ENCODE measurements at places on chromosomes 11 and 22.

GRCh38 chr11:36326524-36327419, 30.7 kb downstream of the PRR5L start:
- H3K4me3 ChIP-seq: no peak overlapping the region
- H3K36me3 ChIP-seq: no peaks in the 10 kb centered on the region
- DNase-seq: no peak
- no peak overlapping the region for H3K27ac ChIP-seq

- H3K36me3 ChIP-seq: peaks cover 4% of the 10 kb centered on the region
- peak; percentile 51 for DNase-seq
- H3K27me3 ChIP-seq: no peaks in the 10 kb centered on the region
- H3K4me1 ChIP-seq: peaks cover 10% of the 10 kb centered on the region
- H3K27ac ChIP-seq: no peak overlapping the region
- H3K4me3 ChIP-seq: no peak overlapping the region
Measured at GRCh38 chr11:44110231-44110679, 14.8 kb downstream of the EXT2 start.

DNA sequence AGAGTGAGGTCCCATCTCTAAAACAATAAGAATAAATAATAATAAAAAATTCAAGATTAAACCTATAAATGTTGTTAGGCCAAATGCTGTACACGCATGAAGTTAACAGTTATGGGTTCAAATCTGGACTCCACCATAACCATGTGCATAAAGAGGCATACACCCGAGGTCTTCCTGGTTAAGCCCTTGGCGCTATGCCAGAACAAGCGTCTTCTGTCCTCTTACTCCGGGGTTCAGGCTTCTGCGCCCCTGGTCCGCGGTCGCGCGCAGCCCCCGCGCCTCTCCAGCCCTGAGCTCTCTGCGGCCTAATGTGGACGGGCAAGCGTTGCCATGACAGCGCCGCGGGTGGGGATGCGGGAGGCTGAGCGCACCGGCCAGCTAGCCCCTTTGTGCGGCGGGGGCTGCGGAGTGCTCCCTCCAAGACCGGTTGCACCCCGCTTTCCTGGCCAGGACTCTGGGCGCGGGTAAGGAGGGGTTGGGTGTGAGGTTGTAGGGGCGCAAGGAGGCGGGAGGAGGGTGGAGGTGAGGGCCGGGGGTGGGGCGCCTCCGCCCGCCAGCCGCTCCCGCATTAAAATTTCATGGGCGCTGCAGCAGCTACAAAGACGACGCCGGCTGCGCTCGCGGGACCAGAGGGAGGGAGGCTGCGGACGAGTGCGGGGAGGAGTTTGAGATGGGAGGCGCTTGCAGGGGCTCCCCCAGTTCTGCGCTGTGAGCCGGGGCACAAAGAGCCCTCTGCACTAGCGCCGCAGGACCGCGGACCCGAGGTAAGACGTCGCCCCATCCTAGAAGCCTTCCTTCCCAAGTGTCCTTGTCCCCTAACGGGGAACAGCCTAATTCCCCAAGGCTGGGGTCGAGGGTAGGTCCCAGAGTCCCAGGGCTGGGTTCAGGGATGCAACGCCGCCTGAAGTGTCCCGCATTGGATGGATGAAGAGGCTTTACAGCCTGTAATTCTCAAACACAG, at the start of gene MIAT:
TSS of gene MIAT (plus strand) at position 698 of the 961 bp plus-strand sequence.
- H3K4me1 ChIP-seq: peaks cover 10% of the 10 kb centered on the region
- H3K4me3 ChIP-seq: peak within 1 kb of the TSS; percentile 59
- H3K27me3 ChIP-seq: peaks cover 45% of the 10 kb centered on the region
- H3K36me3 ChIP-seq: no peaks in the 10 kb centered on the region
- no peak within 1 kb of the TSS for H3K27ac ChIP-seq

- no peak for DNase-seq
- H3K36me3 ChIP-seq: no peaks in the 10 kb centered on the region
- no peak overlapping the region for H3K4me3 ChIP-seq
- H3K4me1 ChIP-seq: no peaks in the 10 kb centered on the region
- no peak overlapping the region for H3K27ac ChIP-seq
Measured at GRCh38 chr22:50723991-50724390, 14.0 kb upstream of the ACR start.

- no peaks in the 10 kb centered on the region for H3K27me3 ChIP-seq
- H3K27ac ChIP-seq: peak within 1 kb of the TSS; percentile 56
- H3K4me3 ChIP-seq: peak within 1 kb of the TSS; percentile 92
Measured at GRCh38 chr11:68038718-68039525, at the start of gene TCIRG1. Gene TCIRG1 (plus strand): TSS chr11:68039025. CDS start chr11:68041272, 2,247 bp downstream.

DNA sequence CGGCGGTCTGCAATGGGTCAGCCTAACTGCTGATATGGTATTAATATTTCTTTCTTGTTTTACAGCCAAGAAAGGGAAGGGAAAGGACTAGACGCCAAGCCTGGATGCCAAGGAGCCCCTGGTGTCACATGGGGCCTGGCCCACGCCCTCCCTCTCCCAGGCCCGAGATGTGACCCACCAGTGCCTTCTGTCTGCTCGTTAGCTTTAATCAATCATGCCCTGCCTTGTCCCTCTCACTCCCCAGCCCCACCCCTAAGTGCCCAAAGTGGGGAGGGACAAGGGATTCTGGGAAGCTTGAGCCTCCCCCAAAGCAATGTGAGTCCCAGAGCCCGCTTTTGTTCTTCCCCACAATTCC, 1.9 kb downstream of the MDK start:
- H3K36me3 ChIP-seq: no peaks in the 10 kb centered on the region
- no peaks in the 10 kb centered on the region for H3K27me3 ChIP-seq
- no peaks in the 10 kb centered on the region for H3K4me1 ChIP-seq

GRCh38 chr11:3781423-3781822, 15.9 kb downstream of the NUP98 start:
- peaks cover 34% of the 10 kb centered on the region for H3K36me3 ChIP-seq
- H3K4me3 ChIP-seq: peak overlapping the region; percentile 4
- H3K27me3 ChIP-seq: no peaks in the 10 kb centered on the region
- DNase-seq: peak; percentile 70

- H3K27ac ChIP-seq: no peak overlapping the region
- no peaks in the 10 kb centered on the region for H3K27me3 ChIP-seq
- H3K4me3 ChIP-seq: no peak overlapping the region
- H3K4me1 ChIP-seq: no peaks in the 10 kb centered on the region
Measured at GRCh38 chr11:112670806-112671570, 290.2 kb upstream of the NCAM1 start.

- DNase-seq: no peak
- H3K27ac ChIP-seq: no peak overlapping the region
- H3K27me3 ChIP-seq: no peaks in the 10 kb centered on the region
- no peak overlapping the region for H3K4me3 ChIP-seq
- H3K4me1 ChIP-seq: no peaks in the 10 kb centered on the region
Measured at GRCh38 chr11:116906479-116906878, 69.1 kb upstream of the APOA1 start.

- peak; percentile 50 for DNase-seq
- H3K4me3 ChIP-seq: peak overlapping the region; percentile 78
- H3K4me1 ChIP-seq: peaks cover 19% of the 10 kb centered on the region
- peak overlapping the region; percentile 61 for H3K27ac ChIP-seq
- no peaks in the 10 kb centered on the region for H3K27me3 ChIP-seq
Measured at GRCh38 chr22:24271386-24271854, 789 bp downstream of the SPECC1L start.
